Stimulated activated naive CD8-positive, alpha-beta T cell treated with anti-CD3 and anti-CD28 coated beads, Interleukin-15, amount 100 ng/mL, for 72 hours (primary cell): ENCODE measurements at places on chromosomes 6 and 20.
A peak's percentile ranks its signal among the peaks of the same experiment; 100 is the strongest.

- no peak for DNase-seq
These were observed 499.9 kb downstream of the TFAP2A start for GRCh38 chr6:9914951-9915350.

- no peak for DNase-seq
These were observed 405 bp downstream of the RALGAPA2 start for GRCh38 chr20:20712004-20712473.

- DNase-seq = peak; percentile 83
These were observed 14.7 kb downstream of the MUCL3 start for GRCh38 chr6:30955367-30956042.

- DNase-seq = no peak
These were observed 122.0 kb upstream of the KCNK16 start for GRCh38 chr6:39444479-39445019.

- no peak for DNase-seq
These were observed 7.7 kb downstream of the GABRR1 start for GRCh38 chr6:89209457-89209856.

DNA sequence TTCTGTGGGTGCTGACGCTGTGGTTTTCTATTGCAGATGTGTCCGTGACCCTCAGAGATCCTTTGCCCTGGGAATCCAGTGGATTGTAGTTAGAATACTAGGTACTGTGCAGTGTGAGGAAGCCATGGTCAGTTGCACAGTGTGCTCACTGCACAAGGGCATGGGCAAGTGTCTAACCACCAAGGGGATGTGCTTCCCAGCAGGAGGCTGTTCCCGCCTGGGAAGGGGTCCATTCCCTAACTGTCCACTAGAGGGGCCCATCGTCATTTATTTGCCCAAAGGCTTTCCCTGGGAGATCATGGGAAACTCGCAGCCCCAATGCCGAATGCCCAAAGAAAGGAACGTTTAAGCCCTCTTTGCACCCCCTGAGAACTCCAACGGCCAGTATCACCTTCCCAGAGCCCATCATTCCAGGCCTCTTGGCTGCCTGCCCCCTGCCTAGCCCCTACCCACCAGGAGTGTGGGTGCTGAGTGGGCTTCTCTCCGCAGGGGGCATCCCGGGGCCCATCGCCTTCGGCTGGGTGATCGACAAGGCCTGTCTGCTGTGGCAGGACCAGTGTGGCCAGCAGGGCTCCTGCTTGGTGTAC is 26.2 kb downstream of the SLCO4A1 start:
- no peak for DNase-seq

DNA sequence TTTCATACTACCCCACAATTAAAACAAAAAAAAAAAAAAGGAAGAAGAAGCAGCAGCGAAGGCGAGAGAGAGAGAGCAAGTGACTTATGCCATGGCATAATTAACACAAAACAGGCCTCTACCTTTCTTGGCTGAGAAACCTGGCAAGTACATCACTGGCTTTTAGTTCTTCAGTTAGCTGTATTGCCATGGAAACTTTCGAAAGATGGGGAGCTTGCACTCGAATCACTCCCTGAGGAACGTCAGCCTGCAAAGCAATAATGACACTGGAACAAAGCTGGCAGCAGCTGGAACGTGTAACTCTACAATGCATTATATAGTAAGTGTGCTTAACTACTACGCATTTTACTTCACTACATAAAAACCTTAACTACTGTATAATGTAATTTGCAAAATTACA is 126.1 kb downstream of the ARHGAP18 start:
- no peak for DNase-seq

DNA sequence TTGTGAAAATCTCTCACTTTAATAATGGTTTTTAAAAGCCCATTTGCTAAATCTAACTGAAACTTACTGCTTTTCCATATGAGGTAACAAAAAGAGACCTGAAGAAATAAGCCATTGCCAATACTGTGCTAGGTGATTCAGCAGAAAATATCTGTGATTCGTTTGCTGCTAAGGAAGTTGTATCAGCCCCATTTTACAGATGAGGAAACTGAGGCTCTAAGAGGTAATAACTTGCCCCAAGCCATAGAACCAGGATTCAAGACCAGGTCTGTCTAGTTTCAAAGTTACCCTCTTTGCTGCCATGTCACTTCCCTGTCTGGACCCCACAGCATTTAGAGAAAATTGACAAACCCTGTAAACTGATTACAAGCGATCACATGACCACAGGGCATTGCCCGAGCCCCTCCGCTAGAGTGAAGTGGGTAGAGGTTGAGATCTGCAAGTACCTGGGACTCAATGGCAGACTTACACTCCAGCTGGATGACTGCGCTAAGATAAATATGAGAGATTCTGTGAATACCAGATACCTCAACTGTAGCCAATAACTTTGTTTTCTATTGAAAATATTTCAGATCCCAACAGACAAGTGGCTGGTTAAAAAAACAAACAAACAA is 69.3 kb downstream of the TNFRSF21 start:
- DNase-seq = no peak

DNA sequence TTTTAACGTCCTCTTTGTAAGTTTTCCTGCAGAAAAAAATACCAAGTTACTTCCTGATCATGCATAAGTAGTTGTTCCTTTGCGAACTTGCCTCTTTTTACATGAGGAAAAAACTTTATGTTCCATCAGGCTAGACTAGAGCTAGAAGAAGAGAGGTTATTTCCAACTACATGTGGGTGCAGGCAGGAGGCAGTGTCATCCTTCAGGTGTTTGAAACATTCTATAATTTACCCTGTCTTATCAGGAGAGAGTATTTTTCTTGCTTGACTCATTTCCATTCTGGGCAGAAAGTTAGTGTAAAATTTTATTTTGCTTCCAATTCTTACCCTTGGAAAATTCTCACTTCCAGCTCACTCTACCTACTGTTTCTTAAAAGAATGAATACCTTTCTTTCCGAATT is 28.5 kb upstream of the EPHA7 start:
- no peak for DNase-seq

DNA sequence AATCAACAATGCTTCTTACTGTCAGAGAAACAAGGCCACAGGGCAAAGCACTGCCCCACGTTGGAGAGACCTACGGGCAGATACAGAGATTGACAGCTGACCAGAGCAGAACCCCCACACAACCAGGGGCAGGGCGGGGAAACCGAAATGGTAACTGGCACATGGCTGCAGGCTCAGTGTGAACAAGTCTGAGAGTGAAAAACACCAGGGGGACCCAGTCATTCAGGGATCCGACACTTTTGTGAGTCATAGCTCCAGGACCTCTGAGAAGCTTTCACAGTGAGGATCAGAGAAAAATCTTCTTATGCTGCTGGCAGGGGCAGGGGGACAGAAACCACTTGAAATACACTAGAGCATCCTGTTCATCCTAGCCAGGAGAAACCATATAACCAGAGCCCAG is 254.2 kb downstream of the C6orf118 start:
- DNase-seq = no peak

DNA sequence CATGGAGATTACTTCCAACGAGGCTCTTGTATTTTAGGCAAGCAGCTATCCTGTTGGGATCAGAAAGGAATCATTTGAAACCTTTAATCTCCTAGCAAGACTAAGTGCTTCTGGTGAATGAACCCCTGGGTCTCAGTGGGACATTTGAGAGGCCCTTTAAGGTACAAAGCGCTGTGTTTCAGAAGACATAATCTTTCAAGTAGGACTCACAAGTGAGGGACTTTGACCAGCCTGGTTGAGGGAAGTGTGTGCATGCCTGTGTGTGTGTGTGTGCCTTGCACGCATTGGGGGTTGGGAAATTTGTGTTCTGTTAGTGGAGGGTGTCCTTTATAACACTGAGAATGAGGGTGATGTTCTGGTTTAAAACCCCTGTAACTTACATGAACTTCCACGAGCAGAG is 64.4 kb upstream of the KCNG1 start:
- no peak for DNase-seq

DNA sequence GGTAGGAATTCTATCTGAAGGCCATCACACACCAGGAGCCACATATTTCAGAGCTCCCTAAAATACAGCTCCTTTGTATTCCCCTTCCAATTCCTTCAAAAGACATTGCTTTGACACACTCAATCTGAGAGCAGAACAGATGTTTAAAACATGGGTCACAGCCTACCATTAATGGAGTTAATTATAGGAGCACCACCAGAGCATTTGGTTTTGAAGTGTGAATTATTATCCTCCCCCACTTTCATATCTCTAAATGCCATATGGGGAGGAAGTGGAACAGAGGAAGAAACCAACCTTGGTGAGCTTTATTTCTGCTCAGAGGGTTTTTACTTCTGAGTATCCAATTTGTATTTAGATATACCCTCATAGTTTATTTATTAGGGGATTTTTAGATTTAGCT is 50.7 kb upstream of the TNFRSF21 start:
- DNase-seq = no peak

GRCh38 chr6:22949967-22950366 is 380.6 kb downstream of the HDGFL1 start:
- DNase-seq = no peak

- DNase-seq = no peak
These were observed 754.5 kb downstream of the PTPRT start for GRCh38 chr20:42435230-42435629.

GRCh38 chr6:69391106-69391505 is 405.7 kb downstream of the LMBRD1 start:
- DNase-seq = no peak

- DNase-seq = no peak
These were observed 31.6 kb upstream of the GJA10 start for GRCh38 chr6:89862698-89863097.

- no peak for DNase-seq
These were observed 60.4 kb upstream of the RSPO3 start for GRCh38 chr6:127058027-127058426.

GRCh38 chr20:52482044-52482443 is 290.5 kb upstream of the ZFP64 start:
- no peak for DNase-seq

- DNase-seq = no peak
These were observed 95.9 kb downstream of the BMP2 start for GRCh38 chr20:6863355-6863754.

- DNase-seq = no peak
These were observed 14.6 kb downstream of the GCLC start for GRCh38 chr6:53530346-53530745.

- DNase-seq = peak; percentile 89
These were observed 2.1 kb upstream of the DDX27 start for GRCh38 chr20:49216991-49217578.

GRCh38 chr6:16669227-16669626 is 92.0 kb downstream of the ATXN1 start:
- DNase-seq = peak; percentile 56

DNA sequence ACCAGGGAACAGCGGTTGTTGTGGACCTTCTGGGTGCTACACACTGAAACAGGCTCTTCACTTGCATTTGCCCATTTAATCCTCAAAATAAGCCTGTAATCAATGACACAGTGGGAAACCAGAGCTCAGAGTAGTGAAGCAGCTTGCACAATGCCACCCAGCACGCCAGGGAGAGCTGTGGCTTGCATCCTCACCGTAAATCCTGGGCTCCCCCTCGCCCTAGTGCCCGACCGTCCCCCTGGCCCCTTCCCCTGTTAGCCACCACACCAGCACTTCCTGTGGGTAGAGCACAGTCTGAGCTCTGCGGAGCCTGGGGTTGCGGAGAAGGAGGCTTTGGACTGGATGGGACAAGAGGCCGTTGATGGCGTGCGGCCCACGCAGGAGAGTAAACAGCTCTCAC is 14.5 kb downstream of the VSTM2L start:
- DNase-seq = no peak

DNA sequence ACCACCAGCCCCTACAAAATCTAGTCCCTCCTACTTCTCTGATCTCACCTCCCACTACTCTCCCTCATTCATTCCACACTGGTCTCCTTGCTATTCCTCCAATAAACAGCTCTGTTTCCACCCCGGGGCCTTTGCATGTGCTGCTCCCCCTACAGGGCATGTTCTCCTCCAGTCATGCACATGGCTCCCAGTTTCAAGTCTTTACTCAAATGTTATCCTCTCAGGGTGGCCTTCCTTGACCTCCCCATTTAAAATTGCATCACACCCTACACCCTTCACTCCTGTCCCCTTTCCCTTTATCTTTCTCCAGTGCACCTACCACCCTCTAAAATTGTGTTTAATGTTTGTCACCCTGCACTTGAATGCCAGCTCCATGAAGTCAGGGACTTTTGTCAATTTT is 174.5 kb downstream of the MRPL14 start:
- no peak for DNase-seq

- no peak for DNase-seq
These were observed 699 bp downstream of the PTPRT start for GRCh38 chr20:43188861-43189553.

DNA sequence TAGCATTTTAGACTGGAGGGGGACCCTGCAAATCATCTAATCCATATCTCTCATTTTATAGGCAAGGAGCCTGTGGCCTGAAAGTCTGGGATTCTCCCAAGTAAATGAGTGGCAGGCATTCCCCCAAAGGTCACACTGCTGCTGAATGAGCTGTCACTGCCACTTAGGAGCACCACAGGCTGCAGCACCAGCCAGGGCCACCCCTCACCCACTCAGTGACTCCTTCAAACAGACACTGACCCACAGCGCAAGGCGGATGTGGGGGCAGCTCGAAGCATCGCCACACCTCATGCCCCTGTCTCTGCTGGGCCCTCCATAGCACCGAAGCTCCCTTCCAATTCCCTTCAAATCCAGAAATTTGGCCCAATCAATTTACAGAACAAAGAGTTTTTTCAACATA is 119.9 kb upstream of the ARID1B start:
- DNase-seq = no peak

DNA sequence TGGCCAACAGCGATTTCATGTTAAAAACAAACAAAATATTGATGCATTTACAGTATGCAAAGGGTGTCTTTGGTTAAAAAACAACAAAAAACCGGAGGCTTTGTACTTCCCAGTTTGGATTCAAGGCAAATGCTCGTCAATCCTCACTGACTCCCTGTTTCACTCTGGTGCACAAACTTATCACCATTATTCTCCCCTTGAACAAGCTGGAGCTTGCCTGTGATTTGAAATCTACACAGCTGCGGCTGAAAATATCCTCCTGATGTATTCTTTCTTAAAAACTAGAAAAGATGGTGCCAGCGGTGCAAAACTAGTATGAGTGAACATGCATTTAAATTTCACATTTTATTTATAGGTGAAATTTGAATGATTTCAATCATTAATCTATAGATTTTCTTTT is 3.3 kb downstream of the PERP start:
- DNase-seq = no peak

DNA sequence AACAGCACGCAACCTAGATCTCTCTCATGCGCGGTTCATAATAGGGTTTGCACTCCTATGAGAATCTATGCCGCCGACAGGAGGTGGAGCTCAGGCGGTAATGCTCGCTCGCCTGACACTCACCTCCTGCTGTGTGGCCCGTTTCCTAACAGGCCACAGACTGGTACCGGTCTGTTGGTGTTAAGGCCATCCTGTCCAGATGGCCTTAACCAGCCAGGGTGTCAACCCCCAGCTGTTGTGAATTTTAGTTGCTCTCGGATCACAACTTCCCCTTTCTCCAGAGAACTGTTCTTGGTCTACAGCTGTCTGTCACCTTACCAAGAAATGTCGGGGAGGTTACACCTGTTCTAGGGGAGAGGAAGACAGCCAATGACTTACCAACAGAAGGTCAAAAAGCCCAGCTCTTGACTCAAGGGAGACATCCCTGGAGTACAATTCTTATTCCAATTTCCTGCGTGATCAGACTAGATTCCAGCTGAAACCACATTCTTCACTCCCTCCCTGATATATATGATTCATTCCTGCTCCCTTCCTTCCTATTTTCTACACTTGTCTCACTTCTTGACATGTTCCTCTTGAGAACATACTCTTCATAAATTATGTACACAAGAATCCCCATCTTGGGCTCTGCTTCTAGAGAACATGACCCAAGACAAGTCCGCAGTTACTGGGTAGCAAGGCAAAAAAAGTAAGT is 23.1 kb upstream of the DNAAF9 start:
- no peak for DNase-seq

GRCh38 chr6:14647357-14647756 is 529.8 kb downstream of the CD83 start:
- no peak for DNase-seq
